ENCODE measurements at places on chromosomes 1 and 21.

GRCh38 chr1:111989531-111990025 lies at the start of gene KCND3:
TSS of gene KCND3 (minus strand) at chr1:111989668.
- no peaks in the 10 kb centered on the region for H3K36me3 ChIP-seq
- DNase-seq: no peak
- H3K27me3 ChIP-seq: no peaks in the 10 kb centered on the region
- no peak within 1 kb of the TSS for H3K4me3 ChIP-seq
- no peaks in the 10 kb centered on the region for H3K4me1 ChIP-seq
- H3K27ac ChIP-seq: no peak within 1 kb of the TSS

GRCh38 chr1:77991638-77992037 lies 12.8 kb upstream of the FUBP1 start:
- H3K36me3 ChIP-seq: 0 out of 2 replicates have a peak, but pooled peaks cover 6% of the 10 kb centered on the region
- H3K4me3 ChIP-seq: no peak overlapping the region
- no peaks in the 10 kb centered on the region for H3K4me1 ChIP-seq
- no peak for DNase-seq
- no peak overlapping the region for H3K27ac ChIP-seq

DNA sequence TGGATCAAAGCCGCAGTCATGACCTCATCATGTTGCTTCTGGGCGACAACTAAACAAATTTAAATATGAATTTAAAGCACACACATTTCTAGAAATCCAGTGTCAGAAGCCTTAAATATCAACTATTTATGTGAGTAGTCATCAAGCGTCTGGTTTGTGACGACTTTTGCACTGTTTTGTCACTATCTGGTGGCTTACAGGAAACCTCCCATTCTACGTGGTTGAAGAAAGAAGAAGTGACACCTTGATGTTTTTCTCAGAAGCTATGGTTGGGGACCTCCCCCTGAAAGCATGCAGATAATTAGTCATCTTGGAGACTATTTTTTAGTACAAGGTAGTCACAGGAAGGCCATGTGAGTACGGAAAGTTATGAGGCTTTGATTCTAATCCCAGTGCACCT lies 58.5 kb downstream of the TENT5C start:
- H3K36me3 ChIP-seq: no peaks in the 10 kb centered on the region
- DNase-seq: peak; percentile 28
- peaks cover 42% of the 10 kb centered on the region for H3K4me1 ChIP-seq
- no peaks in the 10 kb centered on the region for H3K27me3 ChIP-seq
- no peak overlapping the region for H3K4me3 ChIP-seq

GRCh38 chr1:53590104-53590503 lies 130.9 kb downstream of the DMRTB1 start:
- no peaks in the 10 kb centered on the region for H3K36me3 ChIP-seq
- no peak overlapping the region for H3K27ac ChIP-seq
- H3K4me3 ChIP-seq: no peak overlapping the region
- H3K27me3 ChIP-seq: no peaks in the 10 kb centered on the region
- peaks cover 7% of the 10 kb centered on the region for H3K4me1 ChIP-seq

- peak; percentile 57 for DNase-seq
- no peaks in the 10 kb centered on the region for H3K36me3 ChIP-seq
- peak overlapping the region; percentile 19 for H3K27ac ChIP-seq
- peaks cover 59% of the 10 kb centered on the region for H3K4me1 ChIP-seq
- H3K4me3 ChIP-seq: peak overlapping the region; percentile 27
- H3K27me3 ChIP-seq: no peaks in the 10 kb centered on the region
Measured at GRCh38 chr1:64962441-64962840, 3.9 kb downstream of the JAK1 start.

- no peaks in the 10 kb centered on the region for H3K36me3 ChIP-seq
- H3K4me3 ChIP-seq: no peak overlapping the region
- no peaks in the 10 kb centered on the region for H3K4me1 ChIP-seq
Measured at GRCh38 chr1:83573776-83574175, 425.2 kb downstream of the TTLL7 start.

- H3K4me3 ChIP-seq: no peak overlapping the region
- no peaks in the 10 kb centered on the region for H3K27me3 ChIP-seq
Measured at GRCh38 chr1:56297904-56298303, 281.5 kb downstream of the PLPP3 start.

DNA sequence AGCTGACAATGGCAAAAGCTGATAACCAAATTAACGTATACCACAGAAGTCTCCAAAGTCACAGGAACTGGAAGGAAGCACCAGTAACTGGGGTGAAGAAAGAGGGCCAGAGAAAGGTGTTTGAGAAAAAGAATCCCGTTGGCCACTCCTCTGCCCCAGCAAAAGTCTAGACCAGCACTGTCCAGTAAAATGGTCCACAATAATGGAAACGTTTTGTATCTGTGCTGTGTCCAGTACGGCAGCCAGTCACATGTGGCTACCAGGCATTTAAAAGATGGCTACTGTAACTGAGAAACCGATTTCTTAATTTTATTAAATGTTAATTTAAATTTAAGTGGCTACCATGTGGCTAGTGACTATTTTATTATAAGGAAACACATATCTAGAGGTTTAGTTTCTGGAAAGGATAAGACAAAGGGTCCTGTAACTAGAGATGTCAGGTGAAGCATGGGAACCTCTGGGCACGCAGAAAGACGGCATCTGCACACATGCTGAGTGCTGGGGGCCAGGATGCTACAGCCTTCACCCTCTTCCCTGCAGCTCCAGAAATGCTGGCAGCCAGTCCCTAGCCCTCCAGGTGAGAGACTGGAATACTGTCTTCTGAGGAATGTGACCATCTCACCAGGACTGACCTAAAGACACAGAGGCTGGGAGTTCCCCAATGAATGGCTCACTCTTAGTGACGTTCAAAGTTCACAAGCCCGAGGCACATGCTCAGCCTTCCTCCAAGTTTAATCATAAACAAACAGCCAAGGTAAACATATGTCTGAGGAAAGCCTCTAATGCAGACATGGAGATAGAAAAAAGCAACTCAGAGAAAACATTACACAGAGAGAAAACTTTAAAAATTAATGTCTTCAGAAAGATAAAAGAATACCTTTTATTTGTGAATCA lies 50.7 kb downstream of the JAK1 start:
- peaks cover 14% of the 10 kb centered on the region for H3K4me1 ChIP-seq
- no peak overlapping the region for H3K27ac ChIP-seq
- no peak for DNase-seq
- no peaks in the 10 kb centered on the region for H3K36me3 ChIP-seq
- H3K4me3 ChIP-seq: no peak overlapping the region

DNA sequence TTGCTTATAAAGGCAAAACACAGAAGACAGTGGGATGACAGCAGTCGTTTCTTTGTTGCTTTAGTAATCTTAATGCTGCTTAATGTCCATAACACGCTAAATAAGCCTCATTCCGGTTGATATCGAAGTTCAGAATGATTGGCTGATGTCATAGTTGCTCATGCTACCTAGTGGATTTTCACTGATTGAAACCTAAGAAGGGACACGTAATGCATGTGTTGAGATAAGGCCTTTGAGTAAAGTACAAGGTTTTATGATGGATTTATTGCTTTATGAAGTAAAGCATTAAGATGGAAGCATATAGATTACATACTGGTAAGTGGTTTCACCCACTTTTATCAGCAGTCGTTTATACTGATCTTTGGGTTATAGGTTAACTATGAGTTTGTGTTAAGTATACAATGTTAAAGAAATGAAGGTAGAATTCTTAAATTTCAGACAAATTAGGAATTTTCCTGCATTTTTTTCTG lies 25.1 kb downstream of the IARS2 start:
- H3K4me1 ChIP-seq: no peaks in the 10 kb centered on the region
- peaks cover 51% of the 10 kb centered on the region for H3K36me3 ChIP-seq
- H3K27ac ChIP-seq: no peak overlapping the region
- H3K27me3 ChIP-seq: no peaks in the 10 kb centered on the region

DNA sequence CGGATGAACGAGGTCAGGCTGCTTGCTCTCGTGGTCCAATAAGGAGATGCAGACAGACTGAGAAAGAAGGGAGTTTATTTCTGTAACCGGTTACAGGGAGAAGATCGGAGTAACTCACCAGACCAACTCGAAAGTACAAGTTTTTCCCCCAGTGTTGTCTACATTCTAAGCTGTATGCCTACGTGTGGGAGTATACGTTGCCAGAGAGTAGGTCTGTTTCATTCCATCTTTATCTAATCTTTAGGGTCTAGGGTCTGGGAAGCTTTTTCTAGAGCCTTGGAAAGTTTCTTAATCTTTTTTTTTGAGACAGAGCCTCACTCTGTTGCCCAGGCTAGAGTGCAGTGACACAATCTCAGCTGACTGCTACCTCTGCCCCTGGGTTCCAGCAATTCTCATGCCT lies 4.7 kb upstream of the PADI1 start:
- H3K4me3 ChIP-seq: no peak overlapping the region
- 0 out of 2 replicates have a peak, but pooled peaks cover 6% of the 10 kb centered on the region for H3K4me1 ChIP-seq
- H3K36me3 ChIP-seq: no peaks in the 10 kb centered on the region
- H3K27ac ChIP-seq: no peak overlapping the region
- peaks cover 18% of the 10 kb centered on the region for H3K27me3 ChIP-seq
- no peak for DNase-seq

DNA sequence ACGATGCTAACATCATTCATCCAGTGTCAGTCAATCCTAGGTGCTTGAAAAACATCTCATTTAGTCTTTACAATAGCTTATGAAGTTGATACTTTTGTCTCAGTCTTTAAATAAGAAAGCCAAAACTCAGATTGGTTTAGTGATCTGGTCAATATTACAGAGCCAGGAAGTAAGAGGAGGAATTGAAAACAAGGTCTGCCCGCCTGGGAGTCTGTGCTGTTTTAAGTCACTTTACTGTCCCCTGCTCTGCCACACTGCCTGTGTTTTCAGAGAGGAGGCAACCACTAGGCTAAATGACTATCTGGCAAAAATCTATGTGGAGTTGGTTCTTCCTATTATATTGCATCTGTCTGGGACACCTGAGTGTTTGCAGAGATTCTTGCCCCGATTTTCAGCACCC lies 62.3 kb downstream of the ST6GALNAC3 start:
- H3K27ac ChIP-seq: no peak overlapping the region
- H3K27me3 ChIP-seq: no peaks in the 10 kb centered on the region
- no peak for DNase-seq
- H3K36me3 ChIP-seq: no peaks in the 10 kb centered on the region
- no peak overlapping the region for H3K4me3 ChIP-seq

DNA sequence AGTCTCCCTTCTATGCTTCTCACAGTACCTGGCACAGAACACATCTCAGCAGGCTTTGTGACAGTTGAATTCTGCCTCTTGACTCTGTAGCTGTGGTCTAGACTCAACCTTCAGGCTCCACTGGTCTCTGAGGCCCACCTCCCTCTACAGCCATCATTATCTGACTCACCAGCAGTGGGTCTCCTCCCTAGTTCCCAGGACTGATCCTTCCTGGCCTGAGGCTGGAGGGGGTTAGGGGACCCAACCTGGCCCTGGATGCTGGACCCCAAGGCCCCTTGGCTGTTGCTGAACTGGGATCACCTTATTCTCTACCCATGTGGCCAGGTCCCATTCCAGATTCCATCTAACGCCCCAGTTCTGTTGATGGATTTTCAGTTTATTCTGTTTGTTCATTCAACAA lies 43.1 kb upstream of the FOXO6 start:
- H3K27me3 ChIP-seq: peaks cover 2% of the 10 kb centered on the region
- H3K4me3 ChIP-seq: no peak overlapping the region
- DNase-seq: no peak
- H3K27ac ChIP-seq: no peak overlapping the region

DNA sequence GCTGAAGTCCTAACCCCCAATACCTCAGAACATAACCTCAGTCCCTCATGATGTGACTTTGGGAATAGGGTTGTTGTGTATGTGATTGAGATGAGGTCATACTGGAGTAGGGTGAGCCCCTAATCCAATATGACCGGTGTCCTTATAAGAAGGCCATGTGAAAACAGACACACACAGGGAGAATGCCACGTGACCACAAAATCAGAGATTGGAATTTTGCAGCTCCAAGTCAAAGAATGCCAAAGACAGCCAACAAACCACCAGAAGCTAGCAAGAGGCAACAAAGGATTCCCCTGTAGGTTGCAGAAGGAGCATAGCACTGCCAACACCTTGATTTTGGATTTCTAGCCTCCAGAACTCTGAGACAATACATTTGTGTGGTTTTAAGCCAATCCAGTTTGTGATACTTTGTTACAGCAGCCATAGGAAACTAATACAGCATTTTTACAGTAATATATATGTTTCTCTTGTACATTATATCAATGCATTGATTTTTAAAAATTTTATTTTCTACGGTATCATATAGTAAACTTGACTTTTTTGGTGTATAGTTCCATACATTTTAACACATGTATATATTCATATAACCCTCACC lies 5.4 kb downstream of the ZSWIM5 start:
- no peak for DNase-seq
- H3K27me3 ChIP-seq: peaks cover 42% of the 10 kb centered on the region
- H3K36me3 ChIP-seq: no peaks in the 10 kb centered on the region
- H3K27ac ChIP-seq: no peak overlapping the region
- H3K4me1 ChIP-seq: peaks cover 7% of the 10 kb centered on the region
- H3K4me3 ChIP-seq: no peak overlapping the region

GRCh38 chr1:2322581-2323211 lies 68.7 kb downstream of the MORN1 start:
- H3K36me3 ChIP-seq: no peaks in the 10 kb centered on the region
- peaks cover 33% of the 10 kb centered on the region for H3K4me1 ChIP-seq
- no peak overlapping the region for H3K27ac ChIP-seq
- no peak for DNase-seq

DNA sequence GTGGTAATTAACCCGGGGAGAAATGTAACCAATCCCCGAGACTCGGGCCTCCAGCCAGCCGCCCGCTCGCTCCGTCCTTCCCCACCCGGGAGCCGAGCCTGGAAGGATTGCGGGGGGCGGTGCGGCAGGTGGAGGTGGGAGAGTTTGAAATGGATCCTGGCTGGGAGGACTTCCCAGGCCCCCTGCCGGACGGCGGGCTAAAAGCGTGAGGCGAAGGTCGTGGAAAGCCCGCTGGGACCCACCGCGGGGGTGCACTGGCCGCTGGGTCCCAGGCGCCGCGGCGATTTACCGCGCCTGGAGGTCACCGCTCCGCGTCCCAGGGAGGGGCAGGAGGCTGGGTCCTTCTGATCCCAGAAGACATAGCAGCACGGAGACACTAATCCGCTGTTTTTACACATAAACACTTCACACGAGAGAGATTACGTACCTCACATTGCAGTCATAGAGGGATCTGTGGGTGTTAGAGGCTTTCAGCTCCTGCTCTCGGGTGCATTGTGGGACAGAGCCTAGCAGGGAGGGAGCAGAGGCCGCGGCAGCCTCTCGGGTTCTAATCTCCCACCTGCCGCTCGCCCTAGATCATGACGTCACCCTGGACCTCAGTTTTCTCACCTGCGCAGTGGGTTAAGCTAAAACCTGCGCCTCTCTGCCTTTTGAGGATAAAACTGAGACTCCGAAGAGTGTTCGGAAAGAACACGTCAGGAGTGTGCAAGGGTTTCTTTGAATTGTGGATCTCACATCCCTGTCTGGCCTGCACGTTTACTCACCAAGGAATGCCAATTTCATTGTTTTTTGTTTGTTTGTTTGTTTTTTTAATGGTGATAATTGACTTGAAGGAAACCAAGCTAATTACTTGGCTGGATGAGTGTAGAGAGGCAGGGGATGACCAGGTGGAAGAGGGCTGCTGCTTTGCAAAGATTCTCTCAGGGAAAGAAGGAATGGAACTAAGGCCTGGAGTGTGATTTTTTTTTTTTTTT lies 17.1 kb upstream of the TMEM9 start:
- H3K4me3 ChIP-seq: no peak overlapping the region
- no peak for DNase-seq
- peaks cover 18% of the 10 kb centered on the region for H3K27me3 ChIP-seq
- no peaks in the 10 kb centered on the region for H3K36me3 ChIP-seq
- H3K4me1 ChIP-seq: no peaks in the 10 kb centered on the region
- H3K27ac ChIP-seq: no peak overlapping the region

GRCh38 chr1:214075305-214075998 lies 87.7 kb downstream of the PROX1 start:
- H3K36me3 ChIP-seq: no peaks in the 10 kb centered on the region
- no peaks in the 10 kb centered on the region for H3K27me3 ChIP-seq
- H3K4me1 ChIP-seq: no peaks in the 10 kb centered on the region
- no peak overlapping the region for H3K27ac ChIP-seq

GRCh38 chr1:223774134-223774814 lies 61.9 kb downstream of the CAPN2 start:
- no peak for DNase-seq
- H3K27me3 ChIP-seq: no peaks in the 10 kb centered on the region
- no peaks in the 10 kb centered on the region for H3K4me1 ChIP-seq
- H3K36me3 ChIP-seq: peaks cover 44% of the 10 kb centered on the region
- H3K27ac ChIP-seq: no peak overlapping the region

All from DND-41 (cell line).